ENCODE measurements at places on chromosomes 2 and 18.

DNA sequence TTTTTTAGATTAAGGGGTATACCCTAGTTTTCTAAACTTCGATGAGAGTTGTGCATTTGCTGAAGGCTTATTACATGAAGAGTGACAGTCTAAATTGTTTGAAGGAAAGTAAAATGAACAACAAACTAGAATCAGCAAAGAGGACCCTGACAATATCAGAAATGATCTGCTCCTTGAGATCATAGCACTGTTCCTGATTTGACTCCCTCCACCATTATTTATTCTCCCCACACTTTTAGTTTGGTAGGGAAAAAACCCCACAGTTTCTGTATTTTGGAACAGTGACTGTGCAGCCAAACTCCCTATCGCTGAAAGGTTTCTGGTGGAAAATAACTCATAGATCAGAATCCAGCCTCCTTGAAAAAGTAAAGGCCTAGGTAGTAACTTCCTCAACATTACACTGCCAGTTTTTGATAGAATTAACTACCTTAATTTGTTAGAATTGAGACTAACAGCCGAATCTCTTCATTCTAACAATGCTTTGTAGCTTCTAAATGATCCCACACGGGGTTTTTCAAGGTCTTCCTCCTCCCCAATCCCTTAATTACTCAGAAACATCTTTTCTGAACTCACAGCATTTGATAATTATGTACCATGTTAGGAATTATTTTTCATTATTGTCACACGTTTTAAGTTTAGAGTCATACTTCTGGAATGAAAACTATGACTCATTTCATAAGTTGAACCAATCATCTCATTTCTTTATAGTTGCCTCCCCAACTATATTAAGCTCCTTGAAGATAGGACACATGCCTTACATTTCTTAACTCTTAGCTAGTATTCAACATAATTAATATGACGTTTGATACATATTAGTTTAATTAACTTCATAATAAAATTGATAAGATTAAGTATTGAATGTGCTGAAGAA lies 2.9 kb downstream of the MYL12A start:
- no peak for DNase-seq

- no peak for DNase-seq
Measured at GRCh38 chr2:78408795-78409118, 616.7 kb upstream of the REG3G start.

DNA sequence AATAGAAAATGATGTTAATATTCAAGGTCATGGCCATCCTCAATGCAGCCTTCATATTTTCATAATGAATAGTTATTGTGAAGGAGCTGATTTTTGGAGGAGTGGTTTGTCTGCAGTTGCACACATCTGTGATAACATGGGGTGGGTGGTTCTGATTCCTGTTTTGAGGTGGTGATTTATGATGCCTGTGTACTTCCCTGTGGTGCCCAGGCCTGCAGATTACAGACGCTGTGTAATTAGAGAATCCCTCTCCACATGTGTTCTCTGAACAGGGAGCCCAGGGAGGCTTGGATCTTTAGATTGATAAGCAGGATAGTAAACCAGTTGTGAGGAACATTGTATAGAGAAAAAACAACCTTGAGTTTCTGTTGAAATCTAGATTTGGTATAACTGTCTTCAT lies 117.5 kb downstream of the AGAP1 start:
- DNase-seq = no peak

- peak; percentile 32 for DNase-seq
Measured at GRCh38 chr18:32730620-32731091, 42.2 kb downstream of the KLHL14 start.

DNA sequence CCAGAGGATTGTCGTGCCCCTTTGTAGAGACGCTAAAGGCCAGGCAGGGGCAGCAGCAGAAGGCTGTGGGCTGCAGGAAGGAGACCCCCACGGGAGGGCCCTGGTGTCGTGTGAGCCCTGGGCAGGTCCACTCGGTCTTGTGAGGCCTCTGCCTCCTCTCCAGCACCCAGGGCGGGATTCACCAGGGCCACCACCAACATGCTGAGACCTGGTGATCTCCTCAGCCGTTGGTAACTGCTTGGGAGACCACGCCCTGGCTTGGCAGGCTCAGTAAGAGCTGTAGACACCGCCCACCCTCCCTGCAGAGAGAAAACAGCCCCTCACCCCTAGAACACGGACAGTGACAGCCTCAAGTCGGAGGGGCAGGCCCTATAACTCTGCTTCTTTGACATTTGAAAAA lies 21.1 kb downstream of the MBP start:
- no peak for DNase-seq

- DNase-seq = no peak
Measured at GRCh38 chr2:160077912-160078810, 15.7 kb upstream of the PLA2R1 start.

DNA sequence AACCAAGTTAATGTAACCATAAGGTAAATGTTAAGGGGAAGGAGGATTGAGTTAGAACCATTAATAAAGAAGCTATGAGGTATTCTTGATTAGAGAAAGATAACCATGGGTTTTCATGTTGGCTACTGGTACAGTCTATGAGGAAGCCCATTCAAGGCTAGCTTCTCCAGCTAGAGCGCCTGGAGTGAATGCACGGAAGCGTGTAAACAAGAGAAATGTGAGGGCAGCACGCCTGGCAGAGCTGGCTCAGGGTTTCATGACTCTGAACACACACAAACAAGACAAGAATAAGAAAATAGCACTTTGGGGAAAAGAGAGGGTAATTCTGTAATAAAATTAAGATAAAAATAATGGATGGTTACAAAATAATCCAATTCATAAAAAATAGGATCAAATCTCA lies 255.3 kb downstream of the PDE11A start:
- no peak for DNase-seq

DNA sequence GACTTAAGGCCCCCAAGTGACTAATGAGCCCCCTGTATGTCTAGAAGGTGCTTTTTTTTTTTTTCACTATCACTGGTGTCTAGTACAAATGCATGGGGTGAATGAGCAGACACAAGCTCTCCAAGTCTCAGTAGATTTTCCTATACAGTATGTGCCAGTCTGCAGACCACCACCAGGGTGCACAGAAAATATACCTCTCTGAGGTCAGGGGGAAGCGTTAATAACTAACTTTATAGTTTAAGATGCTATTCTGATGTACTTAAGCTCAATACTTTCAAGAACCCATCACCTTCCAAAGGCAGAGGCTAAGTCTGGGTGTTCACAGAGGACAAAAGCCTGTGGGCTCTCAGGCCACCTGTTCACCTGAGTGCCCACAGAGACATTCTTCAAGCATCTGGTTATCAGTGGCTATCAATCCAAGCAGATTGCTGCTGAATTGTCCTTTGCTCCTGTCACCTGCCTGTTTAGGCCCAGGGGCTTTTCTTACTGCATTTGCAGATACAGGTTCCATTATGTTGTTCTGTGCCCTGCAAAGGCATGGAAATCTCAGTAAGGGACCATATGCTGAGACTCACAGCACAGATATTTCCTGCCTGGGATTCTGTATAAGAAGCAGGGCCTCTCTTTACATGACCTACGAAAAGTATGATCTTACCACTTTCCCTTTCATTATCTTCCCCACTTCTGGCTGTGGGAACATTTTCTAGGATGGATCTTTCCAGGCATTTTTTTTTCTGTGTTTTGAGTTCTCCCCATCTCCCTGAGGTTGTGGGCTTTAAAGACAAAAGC lies 534.6 kb downstream of the TNS1 start:
- DNase-seq = no peak

DNA sequence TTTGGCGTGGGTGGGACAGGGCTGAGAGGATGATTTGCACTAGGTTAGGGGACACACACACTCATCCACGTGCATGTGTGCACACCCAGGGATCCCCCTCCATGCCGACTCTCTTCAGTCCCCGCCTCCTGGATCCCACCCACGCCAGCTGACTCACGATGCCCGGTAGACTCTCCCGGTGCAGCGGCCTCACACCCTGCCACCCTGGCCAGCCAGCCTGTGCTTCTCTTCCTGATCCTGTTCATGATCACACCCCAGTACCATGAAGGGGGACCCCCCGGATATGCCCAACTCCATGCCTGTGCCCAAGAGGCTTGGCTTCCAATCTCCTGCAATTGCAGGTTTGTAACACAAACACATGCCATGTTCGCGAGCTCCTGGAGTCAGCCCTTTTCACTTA lies 157.8 kb upstream of the HDAC4 start:
- no peak for DNase-seq

DNA sequence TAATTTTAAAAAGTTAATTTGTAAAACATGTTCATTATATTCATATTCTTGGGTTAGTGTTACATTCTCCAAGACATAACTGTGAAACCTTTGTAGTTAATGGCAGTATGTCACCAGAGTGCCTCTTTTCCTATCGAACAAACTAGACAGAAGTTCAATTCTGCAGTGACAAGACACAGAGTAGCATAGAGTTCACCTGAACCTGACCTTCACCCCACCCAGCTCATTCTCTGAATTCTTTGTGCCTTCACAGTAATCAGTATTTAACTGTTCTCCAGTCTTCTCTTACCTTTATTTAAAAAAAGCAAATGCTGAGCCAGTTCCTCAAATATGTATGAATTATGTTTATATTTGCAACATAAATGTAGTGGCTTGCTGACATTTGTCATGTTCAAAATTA lies 52.9 kb upstream of the CHMP1B start:
- DNase-seq = no peak

DNA sequence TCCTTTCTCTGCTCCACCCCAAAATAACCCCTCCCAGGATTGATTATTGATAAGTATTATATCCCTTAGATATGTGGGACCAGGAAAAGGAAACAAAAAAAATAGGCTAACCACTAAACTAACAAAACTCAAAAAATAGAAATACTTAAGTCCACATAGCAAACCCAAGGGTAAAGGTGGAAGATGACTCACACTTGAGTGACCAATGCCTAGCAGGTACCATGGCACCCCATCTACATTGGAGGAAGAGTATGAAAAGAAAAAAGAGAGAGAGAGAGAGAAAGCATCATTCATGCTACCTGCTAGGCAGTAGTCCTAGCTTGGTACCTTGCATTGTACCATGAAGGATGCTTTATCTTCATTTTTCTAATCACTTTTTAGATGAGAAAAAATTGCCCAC lies 6.3 kb downstream of the EXOC6B start:
- DNase-seq = no peak

- no peak for DNase-seq
Measured at GRCh38 chr2:96535331-96535730, 1.2 kb upstream of the ARID5A start.

DNA sequence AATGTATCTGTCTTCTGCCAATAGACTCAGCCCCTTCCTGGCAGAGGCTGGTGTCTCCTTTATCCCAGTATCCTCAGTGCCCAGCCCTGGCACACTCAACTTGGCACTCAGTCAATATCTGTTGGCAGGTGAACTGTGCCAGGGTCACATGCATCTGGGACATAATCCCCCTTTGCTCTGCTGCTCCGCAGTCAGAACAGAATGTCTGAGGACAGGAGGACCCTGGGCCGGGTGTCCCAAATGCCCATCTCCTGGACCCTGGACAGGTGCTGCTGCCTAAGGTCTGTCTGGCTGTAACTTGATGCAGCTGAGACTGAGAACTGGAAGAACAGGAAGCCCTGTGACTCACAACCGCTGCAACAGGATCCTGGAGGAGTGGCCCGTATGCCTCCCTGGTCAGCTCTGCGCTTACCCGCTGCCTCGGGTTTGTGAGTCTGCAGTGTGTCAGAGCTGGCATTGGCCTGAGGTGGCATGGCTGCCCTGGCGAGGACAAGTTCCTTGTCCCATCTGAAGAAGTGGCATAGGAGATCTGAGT lies 11.4 kb downstream of the HK2 start:
- DNase-seq = no peak

GRCh38 chr18:813172-814071 lies 1.4 kb upstream of the YES1 start:
- DNase-seq = no peak

- no peak for DNase-seq
Measured at GRCh38 chr2:187451510-187451909, 3.5 kb upstream of the CALCRL start.

DNA sequence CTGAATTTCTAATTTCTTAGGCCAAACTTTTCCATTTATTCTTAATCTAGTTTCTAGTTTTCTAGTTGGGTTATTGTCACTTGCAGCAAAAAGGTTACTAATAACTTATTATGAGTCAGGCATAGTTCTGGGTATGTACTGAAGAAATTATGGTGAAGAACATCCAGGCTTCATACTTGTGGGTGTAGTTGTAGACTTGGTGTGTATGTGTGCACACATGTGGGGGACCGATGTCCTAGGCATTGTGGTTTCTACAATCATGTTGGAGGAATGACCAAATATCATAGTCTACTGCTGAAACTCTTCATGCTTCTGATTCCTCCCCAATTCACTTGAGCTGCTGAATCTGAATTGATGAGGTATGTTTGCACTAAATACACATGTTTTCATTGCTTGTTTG lies 141.2 kb downstream of the PMAIP1 start:
- no peak for DNase-seq

- DNase-seq = no peak
Measured at GRCh38 chr2:124589971-124590370, 564.9 kb downstream of the CNTNAP5 start.

DNA sequence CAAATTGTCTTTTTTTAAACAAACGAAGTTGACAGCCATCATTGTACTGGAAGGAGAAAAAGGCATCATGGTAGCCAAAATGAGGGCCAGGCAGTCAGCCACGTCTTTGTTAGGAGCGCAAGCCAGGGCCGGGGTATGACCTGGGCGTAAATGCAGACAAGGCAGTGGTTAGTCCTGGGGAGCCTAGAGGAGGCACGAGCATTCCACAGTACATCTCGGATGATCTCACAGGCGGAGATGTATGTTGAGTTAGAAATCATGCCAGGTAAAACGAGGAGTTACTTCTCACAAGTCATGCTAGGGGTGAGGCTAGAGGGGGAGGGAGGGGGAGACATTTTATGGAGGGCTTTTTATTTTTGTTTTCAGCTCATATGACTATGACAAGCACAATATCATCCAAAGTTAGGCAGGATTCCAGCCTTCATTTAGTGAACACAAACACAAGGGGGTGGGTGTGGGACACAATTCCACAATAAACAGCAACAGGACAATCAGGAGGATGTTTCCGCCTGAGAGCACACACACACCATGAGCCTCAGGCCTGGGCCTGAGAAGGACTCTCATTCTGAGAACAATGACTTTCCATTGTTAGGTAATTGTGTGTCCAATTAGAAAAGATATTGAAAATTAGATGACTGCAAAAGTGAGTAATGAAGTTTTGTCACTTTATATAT lies 64.4 kb upstream of the PGAP1 start:
- no peak for DNase-seq

- no peak for DNase-seq
Measured at GRCh38 chr18:75088622-75089211, 120.2 kb downstream of the PTGR3 start.
